ENCODE measurements at places on chromosomes 2 and 18.
A peak's percentile ranks its signal among the peaks of the same experiment; 100 is the strongest.

DNA sequence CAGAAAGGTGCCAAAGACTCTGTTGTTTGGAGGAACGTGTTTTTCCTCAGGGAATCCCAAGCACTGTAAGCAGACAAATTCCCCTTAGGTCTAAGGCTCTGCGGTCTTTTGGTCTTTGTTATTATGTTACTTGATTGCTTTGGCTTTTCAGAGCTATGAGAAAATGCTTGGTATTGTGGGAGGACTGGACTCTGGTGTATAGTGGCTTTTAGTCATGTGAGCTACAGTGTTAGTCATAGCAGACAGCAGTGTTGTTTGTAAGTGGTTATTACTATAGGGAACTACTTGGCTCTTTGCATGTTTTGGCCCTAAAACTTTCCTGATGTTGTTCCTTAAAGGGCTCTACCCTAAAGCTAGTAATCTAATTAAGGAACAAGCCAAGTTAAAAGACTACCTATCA is 956.2 kb upstream of the LRATD1 start:
- DNase-seq: no peak

GRCh38 chr18:46424898-46425297 is 232.1 kb downstream of the LOXHD1 start:
- no peak for DNase-seq

DNA sequence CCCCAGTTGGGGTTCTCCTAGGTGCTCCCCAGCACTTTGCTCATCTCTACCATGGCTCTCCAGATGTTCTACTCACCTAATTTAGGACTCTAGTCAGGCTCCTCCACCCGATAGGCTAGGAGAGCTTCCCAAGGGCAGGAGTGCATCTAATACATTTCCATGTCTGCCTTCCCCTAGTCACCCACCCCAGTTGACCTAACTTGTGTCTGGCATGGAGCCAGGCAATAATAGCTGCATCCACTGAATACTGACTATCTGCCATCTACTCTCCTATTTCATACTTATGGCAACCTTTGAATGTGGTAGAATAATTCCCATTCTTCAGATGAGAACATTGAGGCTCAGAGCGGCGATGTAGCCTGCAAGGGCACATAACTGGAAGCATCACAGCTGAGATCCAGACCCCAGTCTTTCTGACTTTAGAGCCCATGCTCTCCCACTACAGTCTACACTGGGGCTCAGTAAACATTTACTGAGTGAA is 71.8 kb upstream of the YWHAQ start:
- no peak for DNase-seq

GRCh38 chr2:583666-584065 is 93.5 kb downstream of the TMEM18 start:
- DNase-seq: no peak

GRCh38 chr2:191995285-191995684 is 148.4 kb upstream of the CAVIN2 start:
- no peak for DNase-seq

GRCh38 chr18:47912794-47913585 is 17.5 kb downstream of the SMAD2 start:
- DNase-seq: no peak

GRCh38 chr2:141260911-141261310 is 869.9 kb downstream of the LRP1B start:
- DNase-seq: no peak

GRCh38 chr2:4214444-4215205 is 511.2 kb downstream of the DCDC2C start:
- no peak for DNase-seq

GRCh38 chr2:94923196-94923595 is 52.0 kb downstream of the TEKT4 start:
- DNase-seq: no peak

GRCh38 chr18:63261029-63261428 is 58.5 kb downstream of the BCL2 start:
- DNase-seq: no peak

GRCh38 chr2:221518201-221518934 is 53.7 kb downstream of the EPHA4 start:
- DNase-seq: no peak

DNA sequence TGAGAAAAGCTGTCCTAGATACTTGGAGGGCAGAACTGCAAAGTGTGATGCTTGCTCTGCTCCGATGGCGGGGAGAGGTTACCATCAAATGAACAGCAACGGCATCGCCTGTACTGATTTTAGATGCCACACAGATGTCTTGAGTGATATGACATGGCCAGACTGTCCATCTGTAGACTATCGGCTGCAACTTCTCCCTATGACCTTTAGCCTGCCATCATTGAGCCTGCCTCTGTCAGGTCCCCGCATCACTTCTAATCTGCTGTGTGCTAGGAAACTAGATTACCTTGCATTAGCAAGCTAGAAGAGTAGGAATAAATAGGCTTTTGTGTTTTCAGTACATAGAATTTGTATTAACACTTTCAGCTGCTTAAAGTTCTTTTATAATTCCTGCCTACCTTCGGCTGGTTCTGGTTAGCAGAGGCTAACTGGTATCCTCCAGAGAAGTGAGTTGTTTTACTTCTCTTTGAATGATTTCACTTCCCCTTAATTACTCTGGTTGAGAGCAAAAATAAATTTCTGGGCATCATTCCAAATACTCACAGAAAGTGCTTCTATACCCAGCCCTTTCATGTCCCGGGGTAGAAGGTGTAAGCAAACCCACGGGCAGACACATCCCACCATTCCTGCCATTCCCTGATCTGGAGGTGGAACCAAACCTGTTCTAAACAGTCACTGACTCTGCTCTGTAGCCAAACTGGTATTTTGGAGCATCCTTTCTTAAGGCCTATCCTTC is 24.0 kb downstream of the GAREM2 start:
- DNase-seq: no peak

- DNase-seq: no peak
Measured at GRCh38 chr2:232146294-232146693, 184.8 kb downstream of the DIS3L2 start.

DNA sequence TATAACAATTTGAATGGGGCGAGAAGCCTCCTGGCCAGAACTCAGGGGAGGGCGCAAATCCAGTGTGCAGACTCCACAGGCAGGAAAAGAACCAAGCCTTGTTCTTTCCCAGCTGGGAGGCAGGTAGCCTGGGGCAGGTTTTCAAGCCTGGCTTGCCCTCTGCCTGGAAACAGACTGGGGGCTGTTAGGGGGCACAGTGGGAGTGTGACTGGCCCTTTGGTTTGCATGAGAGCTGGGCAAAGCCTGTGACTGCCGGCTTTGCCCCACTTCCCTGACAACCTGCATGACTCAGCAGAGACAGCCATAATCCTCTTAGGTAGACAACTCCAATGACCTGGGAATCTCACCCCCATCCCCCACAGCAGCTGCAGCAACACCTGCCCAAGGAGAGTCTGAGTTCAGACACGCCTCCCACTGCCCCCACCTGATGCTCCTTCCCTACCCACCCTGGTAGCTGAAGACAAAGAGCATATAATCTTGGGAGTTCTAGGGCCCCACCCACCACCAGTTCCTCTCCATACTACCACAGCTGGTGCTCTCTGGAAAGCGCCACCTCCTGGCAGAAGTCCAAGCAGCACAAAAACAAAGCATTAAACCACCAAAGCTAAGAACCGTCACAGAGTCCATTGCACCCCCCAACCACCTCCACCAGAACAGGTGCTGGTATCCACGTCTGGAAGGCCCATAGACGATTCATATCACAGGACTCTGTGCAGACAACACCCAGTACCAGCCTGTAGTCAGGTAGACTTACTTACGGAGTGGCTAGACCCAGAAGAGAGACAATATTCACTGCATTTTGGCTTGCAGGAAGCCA is 402.5 kb downstream of the STK39 start:
- DNase-seq: no peak

DNA sequence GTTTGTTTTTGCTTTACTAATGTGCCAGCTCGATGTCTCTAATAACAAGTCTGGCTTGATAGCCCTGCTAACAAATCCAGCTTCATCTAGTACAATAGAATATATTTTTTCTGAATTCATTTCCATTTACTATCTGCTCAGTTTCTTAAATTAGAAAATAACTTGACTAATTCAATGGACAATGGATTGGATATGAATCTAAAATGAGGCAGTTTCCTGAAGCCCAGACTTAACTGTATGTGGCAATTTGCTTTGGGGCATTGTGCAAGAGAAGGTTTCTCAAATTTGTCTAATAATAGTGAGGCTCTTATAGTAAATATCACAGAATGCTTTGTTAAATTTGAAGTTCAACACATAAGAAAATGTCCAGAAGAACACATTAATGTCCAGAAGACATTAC is 25.8 kb downstream of the CALCRL start:
- no peak for DNase-seq

DNA sequence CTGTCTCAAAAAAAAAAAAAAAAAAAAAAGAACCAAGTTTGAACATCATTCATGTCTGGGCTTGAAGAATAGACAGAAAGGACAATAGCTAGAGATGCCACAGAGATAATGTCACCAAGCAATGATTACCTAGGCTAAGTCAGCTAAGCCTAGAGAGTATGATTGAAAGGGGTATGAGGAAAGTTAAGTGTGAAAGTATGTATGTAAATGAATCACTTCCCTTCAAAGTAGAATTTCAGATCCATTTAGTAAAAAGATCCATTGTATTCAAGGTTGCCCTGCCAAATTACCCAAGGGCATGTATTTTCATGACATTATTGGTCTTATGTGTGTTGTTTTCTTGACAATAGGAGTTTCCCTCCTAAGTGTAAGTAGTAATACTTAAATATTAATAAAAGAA is 34.1 kb upstream of the SLC39A10 start:
- DNase-seq: no peak

DNA sequence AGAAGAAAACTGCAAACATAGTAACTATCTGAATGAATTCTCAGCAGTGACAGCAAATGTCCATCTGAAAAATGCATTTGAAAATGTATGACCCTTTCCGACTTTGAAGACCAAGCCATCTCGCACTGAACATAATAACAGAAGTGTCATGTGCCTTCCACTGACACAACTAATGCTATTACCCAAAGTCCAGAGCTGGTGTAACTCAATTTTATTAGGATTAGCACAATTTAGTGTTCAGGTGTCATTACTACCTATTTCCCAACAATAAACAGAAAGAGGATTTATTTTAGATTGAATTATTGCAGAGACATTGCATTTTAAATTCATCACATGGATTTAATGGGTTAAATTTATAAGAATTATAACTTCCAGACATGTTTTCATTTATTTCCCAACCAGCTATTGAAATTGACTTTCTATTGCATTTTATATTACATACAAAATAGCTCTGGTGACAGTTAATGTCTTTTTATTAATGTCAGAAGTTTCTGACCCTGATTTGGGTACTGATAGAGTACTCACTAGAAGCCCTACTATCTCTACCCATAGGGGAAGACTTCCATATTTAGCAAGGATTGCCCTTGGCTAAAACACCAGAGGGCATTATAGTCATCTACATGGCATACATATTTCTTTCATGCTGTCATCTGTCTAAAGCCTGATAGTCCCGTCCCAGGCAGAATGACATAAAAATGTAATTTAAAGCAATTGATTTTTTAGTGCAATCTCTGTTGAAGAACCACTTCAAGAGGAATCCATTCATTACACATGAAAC is 7.0 kb upstream of the STK39 start:
- peak; percentile 16 for DNase-seq

DNA sequence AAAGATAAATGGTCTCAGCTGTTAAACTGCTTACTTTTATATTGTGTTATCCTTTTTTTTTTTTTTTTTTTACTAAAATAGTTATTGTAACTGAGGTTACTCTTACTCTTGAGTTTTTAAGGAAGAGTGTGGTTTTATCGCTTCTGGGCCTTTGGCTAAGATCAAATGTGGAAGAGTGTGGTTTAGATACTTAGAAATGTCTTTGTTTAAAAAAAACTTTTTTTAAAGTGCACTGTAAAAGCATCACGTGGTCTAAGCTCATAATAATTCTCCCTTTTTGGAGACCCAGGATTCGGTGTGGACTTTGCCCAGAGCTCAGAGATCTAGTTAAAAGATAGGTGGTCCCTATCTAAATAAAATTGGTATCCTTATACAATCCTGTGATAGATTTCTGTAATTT is 11.9 kb upstream of the OXER1 start:
- no peak for DNase-seq

- DNase-seq: no peak
Measured at GRCh38 chr2:37500031-37500430, 155.6 kb downstream of the QPCT start.

GRCh38 chr2:85355521-85355920 is 952 bp downstream of the ELMOD3 start:
- no peak for DNase-seq

GRCh38 chr2:228796386-228796785 is 474.7 kb downstream of the PID1 start:
- no peak for DNase-seq

DNA sequence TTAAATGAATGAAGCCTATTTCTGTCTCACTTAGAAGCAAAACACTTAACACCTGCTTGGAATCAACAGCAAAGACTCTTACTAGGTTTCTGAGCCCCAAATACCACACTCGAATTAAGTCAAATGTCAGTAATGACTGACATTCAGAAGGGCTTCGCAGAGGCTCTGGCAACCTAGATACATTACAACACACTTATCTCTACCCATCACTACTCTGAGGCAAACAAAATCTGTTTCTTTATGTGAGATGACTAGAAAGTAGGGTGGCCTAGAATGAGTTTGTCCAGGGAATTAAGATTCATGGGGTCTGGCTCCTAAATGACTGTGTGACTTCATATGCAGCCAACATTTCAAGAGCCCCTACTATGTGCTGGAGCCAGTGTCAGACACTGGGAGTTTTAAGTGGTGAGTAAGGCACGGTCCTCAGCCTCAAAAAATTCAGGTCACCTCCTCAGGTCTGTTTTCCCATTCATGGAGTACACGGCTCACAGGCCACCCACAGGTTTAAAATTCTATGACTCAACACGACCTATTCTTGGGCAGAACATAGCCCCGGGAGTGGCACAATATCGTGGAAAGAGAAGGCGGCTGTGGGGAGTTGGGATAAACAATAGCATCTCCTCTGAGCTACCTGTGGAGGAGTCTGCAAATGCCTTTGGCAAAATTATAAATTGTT is 150.3 kb upstream of the ZFP36L2 start:
- DNase-seq: no peak

DNA sequence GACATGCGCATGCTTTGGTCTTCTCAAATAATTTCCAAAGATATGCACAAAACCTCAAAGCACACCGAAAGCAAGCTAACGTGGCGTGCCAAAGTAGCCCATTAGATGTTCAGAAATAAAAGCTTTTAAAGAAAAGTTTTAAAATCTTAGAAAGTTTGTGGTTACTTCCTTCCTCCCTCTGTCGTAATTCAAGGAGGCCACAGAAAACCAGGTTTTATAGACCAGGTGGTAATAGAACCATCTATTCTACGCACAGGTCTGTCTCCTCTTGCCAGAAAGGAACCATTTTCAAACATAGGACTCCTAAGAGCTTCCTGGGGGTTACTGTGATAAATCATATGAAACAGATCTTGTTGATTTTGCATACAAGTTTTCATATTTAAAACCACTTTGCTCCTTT is 487.2 kb downstream of the ARHGAP15 start:
- no peak for DNase-seq

DNA sequence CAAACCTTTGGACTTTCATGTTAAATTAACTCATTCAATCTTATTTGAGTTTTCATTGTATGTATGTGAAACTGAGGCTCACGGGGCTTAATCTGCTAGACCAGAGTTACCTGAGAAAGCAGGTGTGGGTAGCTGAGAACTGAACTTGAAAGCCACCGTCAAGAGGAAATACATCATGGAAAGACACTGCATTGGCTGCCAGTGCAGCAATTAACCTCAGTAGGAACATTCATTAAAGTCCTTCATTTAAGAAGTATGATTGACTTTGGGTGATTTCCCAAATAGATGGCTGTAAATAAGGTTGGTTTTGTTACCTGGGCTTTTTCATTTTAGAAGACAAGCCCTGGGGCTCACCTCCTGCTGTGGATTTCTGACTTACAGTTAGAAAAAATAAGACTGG is 36.5 kb upstream of the MGAT5 start:
- DNase-seq: no peak

GRCh38 chr2:229815858-229816257 is 101.5 kb upstream of the DNER start:
- DNase-seq: peak; percentile 40
